ENCODE measurements at places on chromosomes 13 and 19. TPM values are rescaled to one million over a fixed set of nuclear protein-coding genes. Genes with fewer than 3 reads are reported as not detected.

The SHISA7 gene
- total RNA-seq: not detected

DNA sequence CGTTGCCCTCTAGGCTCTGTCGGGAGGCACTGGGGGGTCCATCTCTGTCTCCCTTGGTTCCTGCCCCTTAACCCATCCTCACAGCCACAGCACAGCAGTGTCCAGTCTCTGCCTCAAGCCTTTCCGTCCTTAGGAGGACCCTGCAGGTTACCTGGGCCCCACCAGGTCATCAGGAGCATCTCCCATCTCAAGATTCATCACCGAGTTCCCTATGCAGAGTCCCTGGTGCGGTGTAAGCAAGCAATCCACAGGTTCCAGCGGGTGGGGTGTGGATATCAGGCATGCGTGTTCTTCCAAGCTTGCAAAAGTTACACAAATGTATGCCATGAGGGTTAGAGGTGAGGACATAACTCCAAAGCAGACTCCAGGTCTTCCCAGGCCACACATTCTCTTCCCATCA, 20.9 kb upstream of the GAS6 start:
- no peak for DNase-seq

DNA sequence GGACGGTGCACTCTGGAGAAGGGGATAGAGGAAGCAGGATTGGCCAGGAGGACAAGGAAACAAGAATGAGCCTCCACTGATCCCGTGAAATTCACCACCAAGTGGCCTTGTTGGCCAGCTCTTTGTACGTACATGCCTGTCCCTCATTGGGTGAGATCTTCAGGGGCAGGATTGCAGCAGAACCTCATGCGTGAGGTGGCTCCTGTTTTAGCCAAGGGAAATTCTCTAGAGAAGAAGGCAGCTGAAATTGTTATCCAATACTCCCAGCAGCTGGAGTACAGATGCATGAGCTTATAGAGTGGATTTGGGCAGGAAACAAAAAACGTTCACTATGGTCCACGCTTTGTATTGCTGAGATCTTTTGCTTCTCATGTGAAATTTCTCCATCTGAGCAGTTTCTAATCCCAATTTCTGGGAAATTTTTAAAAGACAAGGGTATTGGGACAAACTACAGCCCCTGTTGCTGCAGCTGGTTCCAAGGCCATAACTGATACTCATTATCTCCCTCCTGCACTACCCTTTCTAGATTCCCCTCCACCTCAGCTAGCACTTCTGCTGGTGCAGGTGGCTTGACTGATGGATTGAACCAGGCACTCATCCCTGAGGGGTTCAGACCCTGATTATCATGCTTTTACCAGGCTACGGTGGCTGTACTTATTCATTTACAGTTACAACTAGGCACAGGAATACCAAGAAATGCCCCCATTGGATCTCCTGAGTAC, 3.9 kb upstream of the RNF6 start:
- no peak for DNase-seq

DNA sequence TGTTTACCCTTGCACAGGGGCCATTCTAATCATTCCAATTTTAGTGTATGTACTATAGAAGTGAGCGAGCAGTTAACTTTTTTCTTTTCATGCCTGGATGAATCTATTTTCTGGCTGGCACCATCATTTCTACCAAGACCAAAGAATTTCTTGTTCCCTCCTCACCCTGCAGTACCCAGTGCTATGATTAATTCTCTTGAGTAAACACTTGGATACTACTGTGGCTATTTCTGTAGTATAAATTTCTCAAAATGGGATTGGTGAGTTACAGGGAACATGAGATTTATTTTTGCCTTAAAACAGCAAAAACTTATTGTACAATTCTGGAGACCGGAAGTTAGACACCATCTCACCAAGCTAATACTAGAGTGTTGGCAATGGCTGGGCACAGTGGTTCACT, 7.6 kb downstream of the ZNF446 start:
- DNase-seq: no peak

The ADGRE1 gene
- not detected for total RNA-seq

The CHAMP1 gene
- total RNA-seq: 39.6 TPM

GRCh38 chr19:27776020-27776419, 1436.9 kb downstream of the UQCRFS1 start:
- peak; percentile 50 for DNase-seq

DNA sequence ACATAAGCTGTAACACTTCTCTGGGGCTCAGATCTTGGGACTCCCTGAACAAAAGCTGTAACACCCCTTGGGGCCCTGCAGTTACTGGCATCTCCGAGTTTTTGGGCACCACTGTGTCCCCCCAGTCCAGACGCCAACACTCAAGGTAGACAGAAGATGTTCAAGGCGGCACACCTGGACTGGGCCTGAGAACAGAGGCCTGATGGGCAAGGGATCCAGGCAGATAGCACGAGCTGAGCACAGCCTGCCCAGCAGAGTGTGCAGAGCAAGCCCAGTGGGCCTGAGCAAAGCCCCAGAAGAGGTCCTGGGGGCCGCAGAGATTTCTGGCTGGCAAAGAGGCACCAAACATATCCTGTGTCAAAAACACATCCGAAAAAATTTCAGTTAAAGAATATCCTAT, 1163.3 kb upstream of the PRR20A start:
- DNase-seq: no peak

The CEACAM20 gene
- total RNA-seq: 0.16 TPM

DNA sequence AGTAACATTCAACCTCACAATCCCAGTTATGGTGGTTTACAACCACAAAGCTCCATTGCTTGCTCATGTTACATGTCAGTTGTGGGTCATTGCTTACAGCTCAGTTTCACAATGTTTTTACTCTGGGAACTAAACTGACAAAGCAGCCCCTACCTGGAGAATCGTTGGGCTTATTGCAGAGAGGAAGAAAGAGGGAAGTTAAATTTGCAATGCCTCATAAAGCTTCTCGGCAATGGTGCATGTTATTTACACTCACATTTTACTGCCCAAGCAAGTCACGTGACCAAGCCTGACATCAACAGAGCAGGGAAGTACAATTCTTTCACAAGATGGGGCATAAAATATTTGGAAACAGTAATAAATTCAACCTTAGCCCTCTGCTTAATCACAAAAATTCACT, 441.6 kb downstream of the TDRD3 start:
- DNase-seq: no peak

DNA sequence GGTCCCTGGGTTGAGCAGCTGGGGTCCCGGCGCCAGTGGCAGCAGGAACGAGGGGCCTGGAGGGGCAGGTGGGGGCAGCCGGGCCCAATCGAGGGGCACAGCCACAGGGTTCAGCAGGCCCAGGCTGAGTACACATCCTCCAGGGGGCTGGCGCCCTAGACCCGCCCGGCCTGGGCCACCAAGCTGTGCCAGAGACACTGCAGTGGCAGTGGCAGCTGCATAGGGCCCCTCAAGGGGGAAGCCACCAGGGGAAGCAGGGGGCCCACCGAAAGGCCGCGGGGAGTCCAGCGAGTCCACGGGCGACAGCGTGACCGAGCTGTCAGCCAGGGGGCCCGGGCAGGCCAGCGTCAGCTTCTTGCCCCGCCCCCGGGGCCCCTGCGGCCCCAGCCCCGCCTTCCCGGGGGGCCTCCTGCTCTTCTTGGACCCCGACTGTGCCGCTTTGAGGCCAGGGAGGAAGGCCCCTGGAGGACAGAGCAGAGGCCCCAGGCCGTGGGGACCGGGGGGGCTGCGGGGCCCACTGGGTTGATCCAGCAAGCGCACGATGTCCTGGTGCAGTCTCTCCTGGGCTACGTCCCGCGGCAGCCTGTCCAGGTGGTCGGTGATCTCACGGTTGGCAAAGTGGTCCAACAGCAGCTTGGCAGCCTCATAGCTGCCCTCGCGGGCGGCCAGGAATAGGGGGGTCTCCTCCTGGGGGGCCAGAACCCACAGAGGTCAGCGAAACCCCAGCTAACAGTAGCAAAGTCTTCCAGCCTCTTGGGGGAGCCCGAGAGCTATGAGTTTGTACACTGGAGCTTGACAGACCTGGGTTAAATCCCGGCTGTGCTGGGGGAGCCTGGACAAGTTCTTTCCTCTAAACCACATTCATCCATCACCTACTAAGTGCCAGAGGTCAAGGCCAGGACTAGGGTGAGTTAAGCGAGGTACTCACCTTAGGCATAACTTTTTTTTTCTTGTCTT, 39.5 kb downstream of the NOTCH3 start:
- DNase-seq: peak; percentile 62

The GPC6 gene
- 0.16 TPM for total RNA-seq

DNA sequence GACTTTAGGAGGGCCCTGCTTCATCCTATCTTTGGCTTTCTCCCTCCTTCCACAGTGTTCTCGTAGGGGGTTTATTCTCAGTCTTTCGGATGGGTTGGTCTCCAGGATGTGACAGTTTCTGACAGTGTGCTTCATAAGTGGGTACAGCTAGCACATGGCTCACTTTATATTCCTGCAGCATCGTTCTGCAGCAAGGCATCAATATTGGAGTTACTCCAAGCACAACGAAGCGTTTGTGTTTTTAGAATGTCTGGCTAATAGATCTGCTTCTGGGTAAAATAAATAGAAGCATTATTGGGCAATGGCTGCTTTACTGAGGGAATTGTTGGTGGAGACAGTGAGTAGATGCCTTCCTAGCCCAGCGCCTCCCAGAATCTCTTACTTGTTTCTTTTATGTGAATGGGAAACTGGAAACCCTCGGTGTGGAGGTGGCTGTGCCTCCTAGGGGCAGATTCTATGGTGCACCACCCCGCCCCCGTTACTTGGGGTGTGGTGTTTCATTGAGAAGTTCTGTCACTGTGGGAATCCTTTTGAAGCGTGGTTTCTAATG, 2.0 kb downstream of the FARP1 start:
- peak; percentile 68 for DNase-seq

Data from Caco-2 (cell line).